Stomach (tissue), 19 donors: ENCODE measurements at places on chromosomes 12 and 14.

GRCh38 chr12:132471011-132471857 is 18.7 kb upstream of the FBRSL1 start:
- peaks cover 3% of the 10 kb centered on the region for H3K4me1 ChIP-seq
- peaks cover 40% of the 10 kb centered on the region for H3K27me3 ChIP-seq
- no peak overlapping the region for H3K4me3 ChIP-seq
- DNase-seq, result peak; percentile 89

DNA sequence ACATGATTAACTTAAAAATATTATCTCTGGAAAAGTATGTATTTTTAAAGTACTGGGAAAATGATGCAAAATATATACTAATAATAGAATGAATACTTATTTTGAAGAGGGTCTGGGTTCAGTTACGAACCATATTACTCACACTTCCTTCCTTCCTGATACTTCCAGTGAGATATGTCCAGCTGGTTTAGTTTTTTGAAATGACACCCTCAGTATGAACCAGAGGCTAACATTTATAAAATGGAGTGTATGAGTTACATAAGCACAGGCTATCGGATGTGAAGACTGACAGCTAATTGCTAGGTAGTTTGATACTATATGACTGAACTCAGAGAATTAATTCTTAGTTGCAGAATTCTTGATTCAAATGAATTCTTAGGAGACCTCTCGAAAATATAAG is 122.9 kb downstream of the OTOGL start:
- no peaks in the 10 kb centered on the region for H3K4me1 ChIP-seq
- no peak overlapping the region for H3K4me3 ChIP-seq
- H3K27ac ChIP-seq, result no peak overlapping the region
- H3K36me3 ChIP-seq, result no peaks in the 10 kb centered on the region
- H3K27me3 ChIP-seq, result no peaks in the 10 kb centered on the region

- no peak overlapping the region for H3K4me3 ChIP-seq
- no peak overlapping the region for H3K27ac ChIP-seq
- H3K4me1 ChIP-seq, result no peaks in the 10 kb centered on the region
- H3K27me3 ChIP-seq, result no peaks in the 10 kb centered on the region
- H3K36me3 ChIP-seq, result no peaks in the 10 kb centered on the region
- no peak for DNase-seq
Measured at GRCh38 chr14:36738269-36738668, 76.6 kb downstream of the PAX9 start.

DNA sequence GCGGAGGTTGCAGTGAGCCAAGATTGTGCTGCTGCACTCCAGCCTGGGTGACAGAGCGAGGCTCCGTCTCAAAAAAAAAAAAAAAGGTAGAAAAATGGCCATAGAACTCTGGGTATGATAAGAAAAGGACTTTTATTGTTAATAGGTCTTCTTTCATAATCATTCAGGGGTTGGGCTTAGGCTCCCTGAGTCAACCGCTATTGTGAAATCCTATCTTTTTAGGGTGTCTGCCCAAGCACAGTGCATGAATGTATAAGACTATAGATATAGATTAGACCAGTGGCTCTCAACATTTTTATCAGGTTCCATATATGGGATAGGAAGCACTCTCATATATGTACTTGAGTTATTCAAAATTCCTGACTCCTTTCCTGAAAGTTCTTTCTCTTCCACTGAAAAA is 48.7 kb upstream of the USP15 start:
- H3K27me3 ChIP-seq, result no peaks in the 10 kb centered on the region
- H3K4me1 ChIP-seq, result no peaks in the 10 kb centered on the region
- no peak overlapping the region for H3K4me3 ChIP-seq
- H3K27ac ChIP-seq, result no peak overlapping the region
- no peak for DNase-seq
